ENCODE measurements at places on chromosomes 13 and 19.
A peak's percentile ranks its signal among the peaks of the same experiment; 100 is the strongest.

DNA sequence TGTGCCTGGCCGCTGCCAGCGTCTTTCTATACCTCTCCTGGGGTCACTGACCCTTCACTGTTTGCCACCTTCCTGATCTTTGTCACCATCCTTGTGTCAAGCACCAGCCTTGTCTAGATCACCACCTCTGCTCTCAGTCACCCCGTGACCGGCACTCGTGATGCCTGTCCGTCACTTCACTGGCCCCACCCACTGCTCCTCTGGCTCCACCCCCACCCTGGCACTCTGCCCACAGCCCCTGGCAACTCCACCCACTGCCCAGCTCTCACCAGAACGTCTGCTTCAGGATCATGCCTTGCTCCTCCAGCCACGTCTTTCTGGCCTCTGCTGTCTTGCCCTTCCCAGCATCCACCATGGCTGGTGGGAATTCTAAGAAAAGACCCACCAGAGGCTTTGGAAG, 24.8 kb upstream of the PLA2G4C start:
- peak; percentile 37 for DNase-seq

GRCh38 chr13:44879452-44880058, 109.7 kb downstream of the NUFIP1 start:
- DNase-seq, result peak; percentile 6

GRCh38 chr19:43450545-43450997, 14.8 kb downstream of the LYPD3 start:
- DNase-seq, result no peak

GRCh38 chr19:56091066-56091490, 30.0 kb downstream of the ZNF787 start:
- DNase-seq, result no peak

- DNase-seq, result no peak
Measured at GRCh38 chr13:30724778-30725177, 10.6 kb upstream of the ALOX5AP start.

GRCh38 chr19:14433554-14434501, 722 bp downstream of the PKN1 start:
- DNase-seq, result no peak

- DNase-seq, result no peak
Measured at GRCh38 chr13:34611671-34612070, 330.4 kb upstream of the NBEA start.

DNA sequence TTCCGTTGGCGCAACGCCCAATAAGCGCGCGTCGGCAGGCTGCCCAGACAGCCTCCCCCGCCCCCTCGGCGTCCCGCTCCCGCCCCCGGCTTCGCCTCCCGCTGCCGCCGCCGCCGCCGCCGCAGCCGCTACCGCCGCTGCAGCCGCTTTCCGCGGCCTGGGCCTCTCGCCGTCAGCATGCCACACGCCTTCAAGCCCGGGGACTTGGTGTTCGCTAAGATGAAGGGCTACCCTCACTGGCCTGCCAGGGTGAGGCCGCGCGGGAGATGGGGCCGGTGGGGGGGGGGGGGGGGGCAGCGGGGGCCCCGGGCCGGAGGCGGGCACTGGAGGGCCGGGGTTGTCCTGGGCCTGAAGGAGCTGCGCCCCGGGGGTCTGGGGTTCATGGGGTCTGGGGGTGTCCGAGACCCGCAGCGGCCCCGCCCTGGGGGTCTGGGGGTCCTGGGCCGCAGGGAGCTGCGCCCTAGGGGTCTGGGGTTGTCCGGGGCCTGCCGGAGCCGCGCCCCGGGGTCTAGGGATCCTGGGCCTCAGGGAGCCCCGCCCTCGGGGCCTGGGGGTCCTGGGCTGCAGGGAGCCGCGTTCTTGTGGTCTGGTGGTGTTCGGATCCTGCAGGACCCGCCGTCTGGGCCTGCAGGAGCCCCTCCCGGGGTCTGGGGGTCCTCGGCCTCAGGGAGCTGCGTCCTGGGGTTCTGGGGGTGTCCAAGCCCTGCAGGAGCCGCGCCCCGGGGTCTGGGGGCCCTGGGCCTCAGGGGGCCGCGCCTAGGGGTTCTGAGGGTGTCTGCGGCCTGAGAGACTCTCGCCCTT, at the start of gene HDGFL2:
TSS of gene HDGFL2 (plus strand) at position 124 of the 801 bp plus-strand sequence. CDS start at position 178, 54 bp downstream.
- no peak for DNase-seq

- DNase-seq, result no peak
Measured at GRCh38 chr13:105083992-105084391, 1451.5 kb downstream of the EFNB2 start.
